Common myeloid progenitor, CD34-positive (primary cell): ENCODE measurements at places on chromosomes 12 and 14.

DNA sequence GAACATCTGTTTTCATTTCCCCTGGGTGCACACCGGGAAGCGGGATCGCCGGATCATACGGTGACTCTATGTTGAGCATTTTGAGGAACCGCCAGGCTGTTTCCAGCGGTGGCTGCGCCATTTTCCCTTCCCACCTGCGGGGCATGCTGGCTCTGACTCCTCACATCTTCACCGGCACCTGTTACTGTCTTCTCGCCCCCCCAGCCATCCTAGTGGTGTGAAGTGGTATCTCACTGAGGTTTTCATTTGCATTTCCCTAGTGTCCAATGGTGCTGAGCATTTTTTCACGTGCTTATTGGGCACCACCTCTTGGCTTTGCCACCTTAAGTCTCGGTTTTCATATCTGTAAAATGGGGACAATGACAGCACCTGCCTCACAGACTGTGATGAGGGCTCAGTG lies 44.1 kb upstream of the EML1 start:
- DNase-seq: peak; percentile 38

- no peak for DNase-seq
Observed at GRCh38 chr12:51866762-51867161, 18.2 kb upstream of the FIGNL2 start.

DNA sequence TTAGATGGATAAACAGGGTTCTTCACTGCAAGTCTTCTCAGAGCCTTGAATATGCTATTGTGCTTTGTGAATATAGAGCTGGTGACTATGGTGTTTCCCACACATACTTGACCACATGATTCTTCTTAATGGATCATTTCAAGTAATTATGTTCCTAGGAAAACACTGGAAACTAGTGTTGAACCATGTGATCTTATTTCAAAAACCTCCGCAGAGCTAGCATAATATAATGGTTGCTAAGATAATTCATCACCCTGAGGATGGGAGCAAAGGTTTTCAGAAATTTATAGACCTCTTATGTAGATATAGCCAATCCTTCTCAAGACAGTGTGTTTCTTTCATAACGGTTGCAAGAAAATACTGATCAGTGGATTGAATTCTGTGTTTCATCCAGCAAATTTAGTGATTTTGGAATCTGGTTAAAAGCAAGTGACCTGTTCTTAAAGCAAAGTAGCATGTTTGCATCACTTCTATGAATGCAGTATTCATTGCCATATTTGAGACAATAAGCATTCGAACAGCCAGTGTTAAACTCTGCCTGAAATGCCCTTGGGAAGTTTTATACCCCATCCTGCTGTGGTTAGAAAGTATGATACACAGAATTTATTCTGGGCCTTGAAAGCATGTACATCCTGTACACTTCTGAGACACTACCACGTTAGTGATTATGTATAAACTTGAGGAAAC lies 341.0 kb upstream of the E2F7 start:
- DNase-seq: no peak

- no peak for DNase-seq
Observed at GRCh38 chr14:105105158-105105557, 39.9 kb upstream of the GPR132 start.

DNA sequence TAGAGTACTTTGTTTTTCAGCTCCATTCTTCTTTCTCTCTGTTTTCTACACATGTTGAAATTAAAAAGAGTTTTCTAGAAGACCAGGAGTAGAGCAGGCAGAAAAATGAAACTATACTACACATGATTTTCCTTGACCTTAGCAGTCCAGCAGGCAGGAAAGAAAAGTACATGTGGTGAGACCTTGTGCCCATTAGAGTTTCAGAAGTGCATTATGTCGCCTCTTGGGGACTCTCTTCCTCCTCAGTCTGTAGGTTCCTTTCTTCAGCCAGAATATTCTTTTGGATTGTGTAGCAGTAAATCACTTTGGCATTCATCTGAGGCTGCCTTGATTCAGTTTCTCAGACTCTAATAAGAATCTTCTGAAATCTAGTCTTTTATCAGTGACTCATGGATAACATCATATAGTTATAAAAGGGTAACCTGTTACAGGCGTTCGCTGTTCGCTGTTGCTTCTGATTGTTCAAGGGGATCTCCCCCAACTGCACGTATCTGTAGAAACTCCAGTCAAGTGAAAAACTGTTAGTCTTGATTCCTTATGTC lies 161.8 kb downstream of the ANO4 start:
- DNase-seq: peak; percentile 23

GRCh38 chr14:96053600-96054381 lies 14.6 kb downstream of the C14orf132 start:
- no peak for DNase-seq

DNA sequence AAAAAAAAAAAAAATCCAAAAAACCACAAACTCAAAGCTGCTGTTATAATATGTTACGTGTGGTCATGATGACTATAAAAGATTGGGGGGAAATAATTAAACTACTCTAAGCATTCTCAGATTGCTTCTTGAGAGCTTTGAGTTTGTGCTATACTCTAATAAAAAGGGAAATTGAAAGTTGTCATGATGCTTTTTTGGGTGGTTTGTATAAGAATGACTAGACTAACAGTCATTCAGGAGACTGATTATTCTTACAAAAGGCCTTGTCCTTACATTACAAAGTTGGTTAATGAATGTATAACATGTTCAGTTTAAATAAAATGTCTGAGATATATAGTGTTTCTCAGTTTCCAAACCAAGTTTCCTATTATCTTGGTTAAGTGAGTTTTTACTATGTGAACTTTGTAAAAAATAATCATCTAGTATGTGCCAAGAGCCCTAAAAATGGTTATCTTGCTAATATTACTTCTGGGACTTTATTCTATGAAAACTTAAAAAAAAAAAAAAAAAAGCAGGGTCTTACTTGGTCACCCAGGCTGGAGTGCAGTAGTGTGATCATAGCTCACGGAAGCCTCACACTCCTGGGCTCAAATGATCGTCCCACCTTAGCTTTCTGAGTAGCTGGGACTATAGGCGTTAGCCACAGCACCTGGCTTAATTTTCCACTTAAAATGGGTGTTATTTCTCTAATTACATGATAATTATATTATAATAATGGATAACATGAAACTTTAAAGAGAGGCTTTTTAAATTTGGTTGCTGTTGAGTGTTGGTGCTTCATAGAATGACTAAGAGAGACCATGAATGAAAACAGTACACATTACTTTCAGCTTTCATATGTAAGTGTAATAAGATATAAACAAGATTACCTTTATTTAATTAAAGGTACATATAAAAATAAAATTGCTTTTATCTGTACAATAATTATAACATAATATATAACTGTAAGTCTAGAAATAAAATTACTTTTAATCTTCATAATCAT lies 459.6 kb upstream of the RGS6 start:
- no peak for DNase-seq

DNA sequence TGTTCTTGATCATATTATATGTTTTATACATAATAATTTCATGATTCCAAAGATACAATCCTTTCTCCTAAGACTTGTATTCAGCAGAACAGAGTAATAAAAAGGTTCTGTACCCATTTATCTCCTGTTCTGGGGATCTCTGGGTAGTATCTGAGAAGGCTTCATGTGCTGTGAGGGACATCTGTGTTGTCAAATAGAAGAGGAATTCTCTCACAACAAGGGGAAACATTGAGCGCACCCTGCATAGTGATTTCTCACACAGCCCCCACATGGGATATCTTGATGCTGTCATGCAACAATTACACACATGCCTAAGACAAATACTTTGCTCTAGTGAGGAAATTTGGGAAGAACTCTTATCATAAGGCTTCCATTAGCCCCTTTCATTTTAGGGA lies 101.8 kb upstream of the ATF1 start:
- no peak for DNase-seq

GRCh38 chr12:117141097-117141898 lies 42.1 kb upstream of the TESC start:
- DNase-seq: no peak
